ENCODE measurements at places on chromosomes 3 and 15.

DNA sequence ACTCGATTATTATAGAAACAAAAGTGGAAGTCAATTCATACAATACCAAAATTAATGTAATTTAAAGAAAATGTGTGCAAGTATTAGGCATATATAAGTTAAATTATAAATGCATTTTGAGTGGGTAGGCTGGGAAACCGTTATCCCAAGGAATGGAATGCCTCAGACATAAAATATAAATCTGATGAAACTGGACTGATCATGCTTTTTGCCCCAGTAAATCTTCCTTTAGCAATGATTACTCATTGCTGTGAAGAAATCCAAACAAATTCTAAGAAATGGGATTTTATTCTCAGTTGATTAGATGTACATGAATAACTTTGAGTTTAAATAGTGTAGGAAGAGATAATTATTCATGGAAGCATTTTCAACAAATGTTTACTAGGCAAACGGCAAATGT lies 185.5 kb upstream of the KCNMB2 start:
- DNase-seq = no peak

- no peak for DNase-seq
These were observed 8.5 kb downstream of the TNK2 start for GRCh38 chr3:195899701-195900435.

- DNase-seq = peak; percentile 16
These were observed 72.1 kb downstream of the CLSTN2 start for GRCh38 chr3:140007081-140007480.

- no peak for DNase-seq
These were observed 61.9 kb upstream of the PHLDB2 start for GRCh38 chr3:111797171-111797615.

DNA sequence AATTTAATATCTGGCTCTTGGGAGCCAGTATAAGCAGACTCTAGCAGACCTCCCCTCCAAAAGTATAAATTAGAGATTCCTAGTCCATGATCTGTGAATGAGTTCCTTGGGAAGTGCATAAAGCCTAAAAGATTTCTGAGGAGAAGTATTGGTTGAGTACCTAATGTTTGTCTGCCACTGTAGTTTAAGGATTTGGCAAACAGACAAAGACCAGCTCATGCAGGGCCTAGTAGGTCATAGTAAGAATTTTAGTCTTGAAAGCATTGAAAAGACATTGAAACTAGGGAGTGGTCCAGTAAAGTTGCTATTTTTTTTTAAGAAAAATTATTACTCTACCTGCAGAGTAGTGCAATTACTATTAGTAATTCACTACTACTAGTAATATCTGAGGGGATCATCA lies 67.5 kb downstream of the SPRED1 start:
- no peak for DNase-seq

DNA sequence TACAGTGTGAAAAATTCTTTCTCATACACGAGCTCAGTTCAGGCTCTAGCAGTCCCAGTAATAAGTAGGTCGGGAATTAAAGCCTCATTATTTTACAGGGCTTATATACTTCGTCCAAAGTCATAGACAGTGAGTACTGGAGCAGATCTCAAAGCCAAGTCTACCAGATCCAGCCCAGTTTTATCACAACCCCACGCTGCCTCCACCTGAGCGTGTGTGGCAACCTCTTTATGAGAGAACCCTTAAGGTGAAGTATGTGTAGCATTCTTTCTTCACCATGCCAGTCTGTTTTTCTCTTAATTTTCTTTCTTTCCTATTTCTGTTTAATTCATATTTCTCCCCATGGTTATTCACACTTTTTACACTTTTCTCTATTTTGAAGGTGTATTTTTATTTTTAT lies 574.6 kb upstream of the ARPP21 start:
- DNase-seq = no peak

DNA sequence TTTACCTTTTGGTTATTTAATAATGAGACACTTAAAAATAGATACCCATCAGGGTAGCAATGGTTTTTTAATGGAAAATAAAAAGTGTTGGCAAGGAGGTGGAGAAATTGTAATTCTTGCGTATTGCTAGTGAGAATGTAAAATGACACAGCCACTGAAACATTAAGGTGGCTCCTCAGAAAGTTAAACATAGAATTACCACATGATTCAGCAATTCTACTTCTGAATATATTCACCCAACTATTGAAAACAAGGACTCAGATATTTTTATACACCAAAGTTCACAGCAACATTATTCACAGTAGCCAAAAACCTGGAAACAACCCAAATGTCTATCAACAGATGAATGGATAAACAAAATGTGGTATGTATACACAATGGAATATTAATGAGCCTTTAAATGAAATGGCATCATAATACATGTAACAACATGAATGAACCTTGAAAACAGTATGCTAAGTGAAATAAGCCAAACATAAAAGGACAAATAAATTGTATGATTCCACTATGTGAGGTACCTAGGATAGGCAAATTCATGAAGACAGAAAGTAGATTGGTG lies 163.5 kb downstream of the IMPG2 start:
- DNase-seq = no peak

DNA sequence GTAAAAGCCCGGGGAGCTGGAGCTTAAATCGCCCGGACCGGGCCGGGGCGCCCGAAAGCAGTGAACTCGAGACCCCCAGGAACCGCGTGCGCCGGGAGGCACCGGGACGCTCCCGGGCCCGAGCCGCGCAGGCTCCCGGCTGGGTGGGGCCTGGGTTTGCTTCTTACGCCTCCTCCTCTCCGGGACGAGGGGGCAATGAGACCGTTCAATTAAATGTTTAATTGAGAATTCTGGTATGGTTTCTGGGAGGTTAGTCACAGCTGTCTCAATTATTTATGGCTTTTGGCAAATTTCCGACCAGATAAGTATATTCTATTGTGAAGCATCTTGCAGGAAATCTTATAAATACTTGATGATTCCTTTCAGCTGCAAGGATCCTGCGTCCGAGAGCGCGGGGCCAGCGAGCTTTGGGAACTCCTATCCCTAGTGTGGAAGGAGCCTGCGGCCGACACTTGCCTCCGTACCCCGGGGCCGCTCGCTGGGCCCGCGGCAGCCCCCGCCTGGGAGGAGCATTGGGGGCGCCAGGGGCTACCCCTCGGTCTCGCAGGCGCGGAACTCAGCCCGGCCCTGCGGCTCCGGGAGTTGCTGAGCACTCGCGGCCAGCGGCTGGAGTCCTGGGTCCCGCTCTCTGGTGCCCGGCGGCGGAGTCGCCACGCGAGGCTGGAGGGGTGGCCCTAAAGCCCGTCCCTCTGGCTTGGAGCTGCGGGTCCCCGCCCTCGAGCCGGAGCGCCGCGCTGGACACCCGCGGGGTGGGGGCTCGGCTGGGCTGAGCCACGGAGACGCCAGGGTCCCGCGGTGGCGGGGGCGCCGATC lies 10.3 kb downstream of the ISL2 start:
- peak; percentile 69 for DNase-seq

- no peak for DNase-seq
These were observed 137.6 kb upstream of the TRIM42 start for GRCh38 chr3:140540262-140540661.

DNA sequence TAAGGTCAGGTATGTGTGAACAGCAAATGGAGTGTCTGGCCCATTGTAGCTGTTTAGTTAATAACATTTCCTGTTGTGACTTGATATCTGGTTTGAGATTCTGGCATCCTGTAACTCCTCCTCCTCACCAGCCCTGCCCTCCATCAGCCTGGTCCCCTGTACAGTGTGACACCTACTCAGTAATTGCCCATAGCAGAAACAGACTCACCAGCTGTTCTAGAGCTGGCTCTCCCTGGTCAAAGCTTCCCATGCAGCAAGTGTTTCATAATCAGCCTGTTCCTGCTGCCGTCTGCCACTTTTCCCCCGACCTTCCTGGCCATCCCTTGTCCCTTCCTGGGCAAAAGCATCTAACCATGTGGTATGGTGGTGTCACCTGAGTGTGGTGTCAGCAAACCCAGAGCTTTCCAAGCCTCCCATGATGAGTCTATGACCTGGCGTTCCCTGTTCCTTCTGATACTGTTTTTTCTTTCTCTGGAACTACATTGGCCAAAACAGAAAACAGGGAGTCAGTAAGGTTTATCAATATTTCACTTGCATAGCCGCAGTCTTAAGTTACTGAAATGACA lies 55.4 kb downstream of the B3GALNT1 start:
- DNase-seq = no peak

- DNase-seq = no peak
These were observed 34.0 kb downstream of the TOPBP1 start for GRCh38 chr3:133627789-133628188.

- no peak for DNase-seq
These were observed 36.8 kb downstream of the PFN2 start for GRCh38 chr3:149933858-149934257.

- peak; percentile 48 for DNase-seq
These were observed 357.8 kb downstream of the VPS13C start for GRCh38 chr15:61702224-61703020.

- DNase-seq = no peak
These were observed 6.5 kb downstream of the TPM1 start for GRCh38 chr15:63048776-63049665.

- no peak for DNase-seq
These were observed 46.0 kb downstream of the IGF2BP2 start for GRCh38 chr3:185778821-185779220.

- no peak for DNase-seq
These were observed 657.2 kb downstream of the FHIT start for GRCh38 chr3:60594025-60594424.

- DNase-seq = peak; percentile 58
These were observed 33.0 kb upstream of the TEX264 start for GRCh38 chr3:51637941-51638471.

- peak; percentile 50 for DNase-seq
These were observed 21.8 kb upstream of the PFN2 start for GRCh38 chr3:149992416-149993058.

- no peak for DNase-seq
These were observed 177.2 kb downstream of the LRRC3B start for GRCh38 chr3:26799679-26800317.

DNA sequence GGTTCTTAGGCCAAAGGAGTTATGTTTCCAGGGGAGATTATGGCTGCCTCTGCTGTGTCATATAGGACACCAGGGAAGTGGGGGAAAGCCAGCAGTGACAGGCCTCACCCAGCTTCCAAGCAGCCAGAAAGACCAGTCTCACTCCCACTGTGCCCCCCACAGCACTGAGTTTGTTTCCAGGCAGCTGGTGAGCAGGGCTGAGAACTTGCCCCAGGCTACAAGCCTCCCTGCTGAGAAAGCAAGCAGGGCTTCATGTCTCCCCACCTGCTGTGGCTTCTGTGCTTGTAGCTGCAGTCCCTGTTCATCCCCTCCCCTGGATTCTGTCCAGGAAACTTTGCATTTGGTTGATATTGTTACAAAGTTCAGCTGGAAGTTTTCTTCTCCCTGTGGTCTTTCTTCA lies 376.3 kb downstream of the PDCD6IP start:
- no peak for DNase-seq

DNA sequence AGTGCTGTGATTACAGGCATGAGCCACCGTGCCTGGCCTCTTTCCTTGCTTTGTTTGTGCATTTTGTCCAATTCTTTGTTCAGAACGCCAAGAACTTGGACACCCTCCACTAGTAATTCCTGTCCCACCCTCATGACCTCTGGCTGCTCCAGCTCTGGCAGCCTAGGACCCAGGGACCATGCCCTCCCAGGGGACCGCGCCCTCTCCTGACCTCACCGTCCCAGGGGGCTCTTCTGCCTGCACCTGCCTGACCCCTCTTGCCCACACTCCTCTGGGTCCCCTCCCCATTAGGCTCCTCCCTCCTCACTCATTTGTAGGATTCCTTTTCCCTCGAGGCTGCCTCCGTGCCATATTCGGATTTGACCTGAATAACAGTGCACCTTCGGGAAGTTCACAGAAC lies 41.1 kb downstream of the FSD2 start:
- DNase-seq = no peak

GRCh38 chr3:53079147-53079546 lies 33.3 kb upstream of the SFMBT1 start:
- DNase-seq = no peak

- no peak for DNase-seq
These were observed 24.8 kb downstream of the GRAMD2A start for GRCh38 chr15:72172796-72173195.

DNA sequence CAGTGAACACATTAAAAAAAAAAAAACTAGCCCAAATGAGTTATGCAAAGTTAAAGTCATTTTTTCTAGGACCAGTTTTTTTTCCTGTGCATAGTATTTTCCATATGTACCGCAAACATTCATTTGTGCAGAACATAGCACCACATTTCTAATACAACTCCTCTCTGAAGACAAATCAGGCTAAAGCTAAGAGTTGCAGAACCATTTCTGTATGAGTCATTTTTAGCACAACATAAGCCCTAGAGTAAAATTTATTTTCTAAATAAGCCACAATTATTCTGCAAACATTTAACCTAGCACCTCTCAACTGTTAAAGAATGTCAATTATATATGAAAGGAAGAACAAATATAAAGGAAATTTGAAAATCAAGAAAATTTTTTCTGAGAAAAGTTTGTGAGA lies 375.8 kb downstream of the TIGIT start:
- DNase-seq = no peak

DNA sequence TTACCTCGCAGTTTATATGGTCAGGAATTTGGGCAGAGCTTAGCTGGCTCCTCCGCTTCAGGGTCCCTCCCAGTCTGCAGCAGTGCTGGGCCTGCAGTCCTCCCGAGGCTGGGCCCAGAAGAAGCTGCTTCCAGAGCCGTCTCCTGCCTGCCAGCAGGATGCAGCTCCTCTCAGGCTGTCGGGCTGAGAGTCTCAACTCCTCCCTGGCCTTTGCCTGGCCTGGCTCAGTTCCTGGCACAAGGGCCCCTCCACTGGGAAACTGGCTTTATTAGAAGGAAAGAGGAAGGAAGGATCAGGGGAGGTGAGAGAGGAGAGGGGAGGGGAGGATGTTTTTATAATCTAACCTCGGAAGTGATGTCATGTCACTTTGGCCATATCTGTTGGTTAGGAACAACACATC lies 72.8 kb downstream of the GABRG3 start:
- no peak for DNase-seq

- no peak for DNase-seq
These were observed 54.7 kb downstream of the LRRC28 start for GRCh38 chr15:99305761-99306505.

GRCh38 chr3:108404368-108404767 lies 106.0 kb downstream of the MYH15 start:
- no peak for DNase-seq

DNA sequence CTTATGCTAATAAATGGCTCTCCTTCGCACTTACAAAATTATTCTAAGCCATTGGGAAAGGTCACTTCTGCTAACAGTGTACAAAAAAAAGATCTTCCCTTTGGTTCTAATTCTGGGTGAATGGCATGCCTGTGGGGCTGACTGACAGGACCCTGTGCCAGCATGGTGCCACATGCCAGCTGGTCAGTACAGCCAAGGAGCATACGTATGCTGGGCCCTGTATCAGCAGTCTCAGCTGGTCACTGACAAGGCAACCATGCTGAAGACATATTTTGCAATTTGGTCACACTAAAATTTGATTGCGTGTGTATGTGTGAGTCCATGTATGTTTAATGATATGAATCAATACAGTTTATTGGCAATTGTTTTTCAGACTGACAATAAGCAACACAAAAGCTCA lies 246.1 kb downstream of the TBL1XR1 start:
- DNase-seq = no peak

- DNase-seq = no peak
These were observed 59.6 kb upstream of the MRPS22 start for GRCh38 chr3:139284221-139284620.

All from H1 (cell line).